ENCODE measurements at places on chromosomes 11 and 22.

DNA sequence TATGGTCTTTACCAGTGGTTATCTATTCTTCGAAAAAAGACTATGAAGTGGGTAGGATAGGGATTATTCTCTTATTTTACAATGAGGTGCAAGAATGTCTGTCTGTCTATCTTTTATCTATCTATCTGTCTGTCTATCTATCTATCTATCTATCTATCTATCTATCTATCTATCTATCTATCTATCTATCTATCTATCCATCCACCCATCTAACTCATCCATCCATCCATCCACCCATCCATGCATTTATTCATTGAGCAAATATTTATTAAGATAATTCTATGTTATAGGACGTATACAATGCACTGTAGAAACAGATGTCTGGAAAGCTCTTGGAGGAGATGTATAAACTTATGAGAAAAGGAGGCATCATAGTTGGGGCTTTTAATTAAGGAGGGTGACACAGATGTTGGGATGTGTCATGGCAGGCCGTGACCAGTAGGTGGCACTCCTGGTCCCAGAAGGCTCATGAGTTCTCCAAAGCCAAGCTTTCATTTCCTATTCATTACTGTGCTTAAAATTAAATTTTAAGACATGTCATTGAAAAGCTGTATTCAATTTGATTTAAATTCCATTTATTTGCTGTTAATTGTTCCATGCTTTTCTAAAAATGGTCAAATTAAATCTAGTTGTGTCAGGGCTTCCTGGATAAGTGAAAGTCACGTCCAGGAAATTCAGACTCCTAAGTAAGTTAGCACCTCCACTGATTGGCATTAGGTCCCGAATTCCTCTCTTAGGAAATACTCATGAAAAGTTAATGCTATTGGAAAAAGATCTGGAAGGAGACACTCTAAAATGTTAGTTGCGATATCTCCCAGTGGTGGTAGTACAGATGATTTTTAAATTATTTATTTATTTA, 19.0 kb upstream of the E2F8 start:
- DNase-seq, result peak; percentile 67

GRCh38 chr11:124467381-124467927, 22.0 kb upstream of the OR8B8 start:
- no peak for DNase-seq

DNA sequence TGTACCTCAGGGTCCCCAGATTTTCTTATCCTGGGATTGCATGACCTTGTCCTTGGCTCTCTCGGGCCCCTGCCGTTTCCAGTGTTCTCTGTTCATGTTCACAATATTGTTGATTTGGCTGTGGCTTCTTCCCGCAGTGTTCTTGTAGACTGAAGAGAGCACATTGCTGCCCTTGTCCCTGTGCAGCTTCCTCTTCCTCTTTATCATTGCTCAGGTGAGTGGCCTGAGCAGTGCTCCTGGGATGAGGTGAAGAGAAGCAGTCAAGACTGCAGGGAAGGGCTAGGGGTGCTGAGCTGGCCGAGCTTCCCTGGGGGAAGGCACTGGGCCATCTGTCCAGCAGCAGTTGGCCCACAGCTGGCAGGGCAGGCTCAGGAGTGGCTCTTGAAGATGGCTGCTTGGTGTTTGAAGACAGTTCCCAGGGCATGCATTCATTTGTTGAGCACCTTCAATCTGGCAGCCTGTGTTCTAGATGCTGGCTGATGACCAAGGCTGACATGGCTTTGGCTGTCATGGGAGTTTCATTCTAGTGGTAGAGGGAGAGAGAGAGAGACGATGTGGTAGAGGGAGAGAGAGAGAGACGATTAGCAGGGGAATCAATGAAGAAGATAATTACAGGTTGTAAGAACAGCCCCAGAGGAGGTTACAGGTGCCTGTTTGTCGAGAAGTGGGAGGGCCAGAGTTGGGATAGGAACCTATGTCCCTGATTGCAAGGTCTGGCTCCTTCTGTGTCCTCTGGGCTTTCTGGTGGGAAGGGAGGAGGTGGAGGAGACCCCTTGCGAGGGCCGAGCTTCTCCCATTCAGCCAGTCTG, 17.4 kb downstream of the BMAL1 start:
- no peak for DNase-seq

DNA sequence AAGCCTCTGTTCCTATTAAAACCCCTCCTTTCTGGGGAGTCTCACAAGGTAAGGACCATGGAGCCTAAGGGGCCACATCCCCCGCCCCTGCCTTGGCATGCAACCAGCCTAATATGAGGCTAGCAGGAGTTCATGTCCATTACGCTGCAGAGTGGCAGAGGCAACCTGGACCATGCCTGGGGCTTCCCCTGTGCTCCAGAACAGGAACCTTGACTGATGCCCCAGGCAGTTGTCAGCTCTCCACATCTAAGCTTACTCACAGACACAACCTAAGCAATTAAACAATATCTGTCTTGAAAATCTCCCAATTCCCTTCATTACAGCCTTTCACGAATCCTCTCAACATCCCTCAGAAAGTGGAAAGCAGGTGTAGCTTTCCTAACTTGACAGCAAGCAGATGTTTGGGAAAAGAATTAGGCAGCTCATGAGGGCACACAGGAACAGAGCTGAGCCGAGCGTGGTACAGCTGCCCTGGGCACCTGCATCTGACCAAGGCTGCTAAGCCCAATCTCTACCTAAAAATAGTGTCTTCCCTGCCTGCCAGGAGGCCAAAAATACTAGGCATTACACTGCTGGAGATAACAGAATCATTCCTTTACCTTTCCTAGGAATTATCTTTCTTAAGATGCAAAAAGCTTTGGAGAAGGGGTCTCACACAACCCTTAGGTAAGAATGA, 20.8 kb downstream of the C11orf71 start:
- DNase-seq, result no peak

DNA sequence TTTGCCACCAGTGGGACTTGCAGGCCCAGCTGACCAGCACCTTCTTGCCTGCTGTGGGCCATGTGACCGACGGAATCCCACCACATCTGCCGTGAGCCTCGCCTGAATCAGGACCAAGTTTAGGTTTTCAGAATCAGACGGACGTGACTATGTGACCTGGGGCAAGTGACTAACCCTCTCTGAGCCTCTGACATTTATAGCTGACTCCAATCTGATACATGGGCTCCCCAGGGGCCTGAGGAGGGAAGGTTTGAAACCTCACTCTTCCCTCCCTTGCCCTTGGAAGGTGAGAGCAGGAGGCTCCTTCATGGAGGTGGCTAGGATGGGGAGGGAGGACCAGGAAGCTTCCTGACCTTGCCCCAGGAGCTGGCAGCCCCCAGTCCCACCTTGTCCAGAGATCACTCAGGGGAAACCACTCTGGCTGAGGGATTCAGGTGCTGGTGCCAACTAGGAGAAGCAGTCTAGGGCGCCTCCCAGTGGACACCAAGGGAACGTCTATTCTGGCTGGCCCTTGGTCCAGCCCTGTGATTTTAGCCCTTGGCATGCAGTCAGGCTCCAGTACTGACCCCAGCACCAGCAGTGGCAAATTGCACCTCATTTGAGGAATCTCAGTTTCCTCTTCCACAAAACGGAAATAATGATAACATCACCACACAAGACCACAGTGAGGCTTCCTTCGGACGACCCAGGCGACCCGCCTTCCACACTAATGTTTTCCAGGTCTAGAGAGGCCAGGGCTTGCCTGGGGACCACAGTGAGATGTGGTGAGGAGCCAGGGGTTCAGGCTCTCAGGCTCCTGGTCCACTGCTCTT, 47.2 kb upstream of the SYT7 start:
- DNase-seq, result peak; percentile 33

GRCh38 chr11:83006877-83007330, 64.8 kb downstream of the RAB30 start:
- no peak for DNase-seq

Measured in stimulated activated CD4-positive, alpha-beta T cell treated with anti-CD3 and anti-CD28 coated beads, Interleukin-4, amount 100 ng/mL, for 24 hours (primary cell).